CD4-positive, alpha-beta T cell treated with Interleukin-10 for 1 hour (primary cell): ENCODE measurements at places on chromosomes 13 and 19.
A peak's percentile ranks its signal among the peaks of the same experiment; 100 is the strongest.

GRCh38 chr13:32666990-32667571 lies 80.8 kb downstream of the PDS5B start:
- no peak for DNase-seq

DNA sequence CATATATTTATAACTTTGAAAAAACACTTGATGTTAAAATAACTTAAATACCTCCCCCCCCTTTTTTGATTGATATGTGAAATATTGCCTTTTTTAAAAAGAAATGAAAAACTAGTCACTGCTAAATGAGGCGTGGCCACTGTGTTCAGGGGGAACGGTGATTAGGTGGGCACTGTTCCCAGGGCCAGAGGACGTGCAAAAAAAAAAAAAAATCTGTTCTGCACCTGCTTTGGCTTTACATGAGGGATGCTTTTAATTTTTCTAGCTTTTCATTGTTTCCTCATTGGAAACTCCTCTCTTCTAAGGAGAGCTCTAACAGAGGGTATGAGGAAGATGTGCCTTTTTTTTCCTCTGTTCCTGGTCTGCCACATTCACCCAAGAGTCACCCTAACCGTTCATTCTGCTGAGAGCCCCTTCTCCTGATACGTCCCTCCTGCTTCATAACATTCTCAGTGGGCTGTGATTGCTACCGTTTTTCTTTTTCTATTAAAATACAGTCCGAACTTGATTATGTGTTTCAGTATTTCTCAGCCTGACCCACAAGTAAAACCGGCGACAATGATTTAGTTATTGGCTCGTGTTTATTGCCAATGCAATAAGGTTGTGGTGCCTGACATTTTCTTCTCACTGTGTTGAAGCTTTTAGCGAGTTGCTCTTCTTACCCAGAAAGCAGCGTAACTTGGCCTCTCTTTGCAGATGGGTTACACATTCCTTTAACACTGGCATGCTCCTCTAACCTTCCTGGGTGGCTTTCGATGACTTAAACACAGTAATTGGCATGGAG lies 64.8 kb upstream of the ZNF536 start:
- no peak for DNase-seq

- DNase-seq: no peak
Observed at GRCh38 chr13:74868049-74868448, 613.9 kb downstream of the TBC1D4 start.

DNA sequence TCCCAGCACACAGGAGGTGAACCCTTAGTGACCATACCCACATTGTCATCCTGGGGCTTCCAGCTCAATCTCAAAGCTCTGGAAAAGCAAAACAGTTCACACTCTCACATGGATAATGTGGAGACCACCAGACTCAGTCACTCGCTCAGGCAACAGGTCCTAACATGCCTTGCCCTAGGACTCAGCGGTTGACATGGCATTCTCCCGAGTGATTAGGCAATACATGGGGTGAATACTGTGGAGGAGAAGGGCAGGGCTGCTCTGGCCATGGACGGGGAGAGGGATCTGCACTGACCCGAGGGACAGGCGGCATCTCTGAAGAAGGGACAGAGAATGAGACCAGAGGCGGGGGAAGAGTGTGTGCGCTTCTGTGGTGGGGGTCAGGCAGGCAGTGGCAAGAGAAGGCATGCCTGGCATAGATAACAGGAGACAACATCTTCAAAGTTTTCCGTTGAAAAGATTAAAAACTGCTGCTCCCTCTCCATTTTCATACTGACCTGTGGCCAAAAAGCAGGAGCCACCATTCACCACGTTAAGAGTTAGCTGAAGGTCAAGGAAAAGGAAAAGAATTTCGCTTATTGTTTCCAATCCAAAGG lies 44.5 kb upstream of the EPHX3 start:
- DNase-seq: no peak

- DNase-seq: no peak
Observed at GRCh38 chr19:30065680-30066606, 123.9 kb downstream of the URI1 start.

GRCh38 chr19:56131651-56132050 lies 9.4 kb upstream of the ZNF444 start:
- DNase-seq: no peak

GRCh38 chr19:10143681-10144080 lies 24.0 kb upstream of the EIF3G start:
- DNase-seq: peak; percentile 35

GRCh38 chr19:16598848-16599247 lies 26.6 kb upstream of the SLC35E1 start:
- DNase-seq: no peak

- no peak for DNase-seq
Observed at GRCh38 chr19:46972311-46972710, 47.3 kb upstream of the NPAS1 start.

- no peak for DNase-seq
Observed at GRCh38 chr13:26952551-26953143, 192.1 kb upstream of the GPR12 start.

- DNase-seq: no peak
Observed at GRCh38 chr13:23636360-23636759, 66.1 kb downstream of the TNFRSF19 start.

DNA sequence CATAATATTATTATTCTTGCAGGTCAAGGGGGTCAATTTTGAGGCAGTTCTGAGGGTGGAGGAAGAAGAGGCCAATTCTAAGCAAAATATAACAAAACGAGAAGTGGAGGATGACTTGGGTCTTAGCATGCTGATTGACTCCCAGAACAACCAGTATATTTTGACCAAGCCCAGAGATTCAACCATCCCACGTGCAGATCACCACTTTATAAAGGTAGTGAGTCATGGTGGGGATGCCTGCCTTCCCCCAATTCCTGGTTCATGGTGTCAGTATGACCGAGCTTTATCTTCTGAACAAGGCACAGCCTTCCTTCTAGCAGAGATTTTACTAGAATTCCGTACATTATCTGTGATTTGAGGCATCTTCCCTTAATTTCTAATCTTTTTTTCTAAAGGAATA lies 9.4 kb upstream of the DCUN1D2 start:
- no peak for DNase-seq
